ENCODE measurements at places on chromosomes 6 and 20.

- DNase-seq, result no peak
Observed at GRCh38 chr6:167972193-167972592, 25.3 kb upstream of the KIF25 start.

DNA sequence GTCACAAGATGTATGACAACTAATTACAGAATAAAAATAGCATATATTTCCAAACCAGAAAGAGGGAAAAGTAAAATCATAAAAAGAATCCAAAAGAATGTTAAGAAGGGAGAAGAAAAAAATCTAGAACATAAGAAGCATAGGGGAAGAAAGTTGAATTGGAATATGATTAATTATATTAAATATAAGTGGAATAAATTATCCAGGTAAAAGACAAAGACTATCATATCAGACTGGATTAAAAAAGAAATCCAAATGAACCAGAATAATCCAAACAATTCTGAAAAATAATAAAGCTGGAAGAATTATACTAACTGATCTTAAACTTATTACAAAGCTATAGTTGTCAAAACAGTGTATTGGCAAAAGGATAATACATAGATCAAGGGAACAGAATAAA lies 23.6 kb downstream of the CSNK2A1 start:
- DNase-seq, result no peak

GRCh38 chr6:129644567-129645015 lies 65.4 kb downstream of the ARHGAP18 start:
- no peak for DNase-seq

DNA sequence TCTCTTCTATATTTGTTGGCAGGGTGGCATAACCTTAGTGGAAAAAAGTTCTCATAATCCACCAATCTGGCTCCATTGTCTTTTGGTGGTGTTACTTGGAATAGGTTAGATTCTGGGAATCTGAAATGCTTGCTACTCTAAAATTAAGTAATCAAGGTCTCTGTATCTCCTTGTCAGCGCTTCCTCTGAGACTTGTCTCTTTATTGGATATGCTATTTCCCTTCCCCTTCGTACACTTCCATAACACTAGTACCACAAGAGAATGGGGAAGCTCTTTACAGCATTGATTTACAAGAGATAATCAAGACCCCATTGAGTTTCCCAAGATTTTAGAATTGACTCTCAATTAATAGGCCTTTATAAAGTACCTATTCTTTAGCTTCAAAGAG lies 280.2 kb downstream of the ADGB start:
- no peak for DNase-seq

DNA sequence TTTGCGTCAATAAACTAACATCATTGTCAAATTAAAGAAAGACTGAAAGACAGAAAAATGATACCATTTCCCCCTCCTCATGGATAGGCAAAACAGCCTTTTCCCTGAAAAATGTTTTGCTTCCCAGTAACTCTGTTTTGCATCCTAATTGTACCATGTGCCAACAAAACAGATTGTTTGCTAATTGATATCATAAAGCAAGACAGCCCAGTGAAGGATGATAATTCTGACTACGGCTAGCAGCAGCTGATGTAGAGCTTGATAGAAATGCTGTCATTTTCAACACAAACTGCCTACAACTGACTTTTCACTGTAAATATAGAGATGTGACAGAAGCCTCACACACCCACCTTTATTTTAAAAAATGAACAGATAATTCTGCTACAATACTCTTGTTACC lies 1061.6 kb downstream of the HACE1 start:
- no peak for DNase-seq

DNA sequence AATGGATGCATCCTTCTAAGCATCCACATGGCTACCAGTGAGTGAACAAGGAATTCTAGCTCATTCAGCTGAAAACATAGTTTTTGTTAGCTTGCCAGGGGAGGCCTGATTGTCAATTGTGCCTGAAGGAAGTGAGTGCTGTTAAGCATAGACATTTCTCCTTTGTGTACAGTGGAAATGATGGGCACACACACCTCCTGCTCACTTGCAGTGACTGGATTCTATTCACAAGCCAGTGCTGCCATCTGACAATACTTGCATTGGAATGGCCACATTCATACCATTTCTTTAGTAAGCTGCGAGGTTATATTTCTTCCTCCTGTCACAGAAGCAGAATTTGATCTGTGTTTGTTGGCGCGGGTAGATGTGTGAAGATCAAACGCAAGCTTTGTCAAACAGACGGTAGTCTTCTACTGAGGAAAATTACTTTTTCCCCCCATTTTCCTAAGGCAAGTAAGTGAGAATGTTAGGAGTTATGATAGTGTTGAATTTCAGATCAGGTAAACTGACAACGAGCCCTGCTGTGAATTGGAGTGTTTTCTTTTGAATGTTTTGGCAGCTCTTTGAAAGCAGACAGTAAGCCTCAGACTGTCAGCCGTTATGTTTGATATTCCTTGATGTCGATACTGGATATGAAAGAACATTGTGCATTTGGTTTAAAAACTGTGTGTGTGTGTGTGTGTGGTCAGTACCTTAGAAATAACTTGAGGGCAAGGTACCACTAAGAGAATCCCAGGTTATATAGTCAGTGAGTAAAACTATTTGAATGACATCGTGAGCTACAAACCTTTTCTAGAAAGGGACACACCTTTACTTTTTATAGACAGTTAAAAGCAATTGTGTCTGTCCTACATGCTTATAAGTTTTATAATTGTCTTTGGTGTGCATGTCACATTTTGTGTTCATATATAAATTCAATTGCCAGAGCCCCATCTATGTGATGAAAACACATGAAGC lies 84.2 kb upstream of the BMP2 start:
- DNase-seq, result no peak

DNA sequence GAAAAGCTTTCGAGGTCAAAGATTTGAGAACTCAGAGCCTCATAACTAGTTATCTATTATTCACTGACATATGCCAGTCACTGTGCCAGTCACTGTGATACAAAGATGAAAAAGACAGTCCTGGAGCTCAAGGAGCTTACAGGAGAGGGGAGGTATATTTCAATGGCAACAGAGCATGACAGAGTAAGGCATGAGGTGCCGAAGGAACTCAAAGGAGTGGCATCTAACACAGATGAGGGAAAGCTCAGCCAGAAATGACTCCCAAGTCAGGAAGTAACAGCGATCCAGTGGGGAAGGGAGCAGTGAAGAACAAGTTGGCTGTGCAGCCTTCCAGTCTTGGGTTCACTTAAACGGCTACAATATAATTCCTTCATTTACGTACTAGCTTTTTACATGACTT lies 46.6 kb downstream of the DTNBP1 start:
- DNase-seq, result no peak

DNA sequence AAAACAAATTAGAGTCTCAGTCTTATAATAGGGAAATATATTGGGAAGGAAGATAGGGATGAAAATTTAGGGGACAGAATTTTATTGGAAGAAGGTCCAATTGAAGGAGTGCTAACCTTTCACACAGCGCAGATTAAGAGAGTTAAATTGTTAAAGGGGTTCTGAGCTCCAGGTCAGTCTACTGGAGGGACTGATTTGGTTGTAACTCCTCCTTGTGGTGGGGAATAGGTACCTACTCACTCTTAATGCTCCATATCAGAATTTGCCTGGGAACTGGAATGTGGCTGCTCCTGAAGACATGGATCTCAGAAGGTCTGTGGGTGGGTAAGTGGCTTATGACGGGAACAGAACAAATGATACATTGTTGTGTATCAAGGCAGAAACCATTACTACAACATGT lies 143.5 kb downstream of the FLRT3 start:
- DNase-seq, result no peak

- no peak for DNase-seq
Observed at GRCh38 chr6:15242937-15243614, 2.8 kb upstream of the JARID2 start.

GRCh38 chr6:134258849-134259306 lies 59.0 kb downstream of the SGK1 start:
- DNase-seq, result no peak

- no peak for DNase-seq
Observed at GRCh38 chr6:33857093-33857931, 53.5 kb upstream of the MLN start.

DNA sequence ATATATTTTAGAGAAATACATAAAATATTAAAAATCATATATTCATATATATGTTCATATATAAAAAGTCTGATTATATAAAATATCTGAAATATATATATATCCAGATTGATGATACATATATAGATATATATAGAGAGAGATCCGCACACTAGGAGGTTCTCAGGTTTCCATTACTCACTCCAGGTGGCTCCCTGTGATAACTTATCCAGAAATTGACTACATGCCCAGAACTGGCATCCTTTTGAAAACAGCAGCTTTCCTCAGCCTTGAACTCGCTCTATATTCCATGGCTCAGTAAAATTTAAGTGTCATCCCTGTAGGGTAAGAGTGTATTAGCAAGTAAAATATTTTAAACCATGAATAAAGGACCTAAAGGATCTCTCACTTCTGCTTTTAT lies 206.8 kb downstream of the TINAG start:
- DNase-seq, result no peak

DNA sequence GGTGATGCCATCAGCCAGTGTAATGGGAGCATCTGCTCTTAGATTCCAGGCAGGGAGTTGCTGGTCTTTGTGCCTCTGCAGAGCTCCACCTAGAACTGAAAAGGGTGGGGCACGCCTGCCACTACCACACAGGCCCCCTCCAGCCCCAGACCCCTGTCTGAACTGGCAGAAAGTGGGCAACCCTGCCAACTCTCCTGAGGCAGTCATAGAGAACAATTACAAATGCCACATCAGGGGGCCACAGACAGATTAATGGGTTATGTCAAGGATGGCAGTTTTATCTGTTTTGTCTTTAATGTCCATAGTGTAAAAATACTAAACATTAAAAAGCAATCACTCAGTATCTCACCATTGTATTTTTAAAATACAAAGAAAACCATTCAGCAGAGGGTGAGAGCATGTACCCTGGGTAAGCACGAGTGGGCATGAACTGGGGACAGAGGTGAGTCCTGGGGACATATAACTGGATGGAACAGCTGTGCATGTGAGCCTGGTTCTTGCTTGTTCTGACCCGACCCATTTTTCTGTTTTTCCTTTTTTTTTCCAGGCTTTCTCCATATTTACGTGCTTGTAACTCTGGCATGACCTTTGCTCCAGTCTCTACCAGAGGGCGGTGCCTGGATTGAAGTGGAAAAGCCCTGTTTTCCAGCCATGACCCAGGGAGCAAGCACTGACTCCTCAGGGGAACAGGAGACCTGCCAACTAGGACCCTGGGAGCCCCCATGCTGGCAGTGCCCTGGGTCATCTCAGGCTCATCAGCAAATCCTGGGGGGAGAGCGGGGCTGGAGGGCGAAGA lies 8.2 kb downstream of the TRAF3IP2 start:
- DNase-seq, result no peak

GRCh38 chr6:14573267-14573666 lies 455.7 kb downstream of the CD83 start:
- no peak for DNase-seq

DNA sequence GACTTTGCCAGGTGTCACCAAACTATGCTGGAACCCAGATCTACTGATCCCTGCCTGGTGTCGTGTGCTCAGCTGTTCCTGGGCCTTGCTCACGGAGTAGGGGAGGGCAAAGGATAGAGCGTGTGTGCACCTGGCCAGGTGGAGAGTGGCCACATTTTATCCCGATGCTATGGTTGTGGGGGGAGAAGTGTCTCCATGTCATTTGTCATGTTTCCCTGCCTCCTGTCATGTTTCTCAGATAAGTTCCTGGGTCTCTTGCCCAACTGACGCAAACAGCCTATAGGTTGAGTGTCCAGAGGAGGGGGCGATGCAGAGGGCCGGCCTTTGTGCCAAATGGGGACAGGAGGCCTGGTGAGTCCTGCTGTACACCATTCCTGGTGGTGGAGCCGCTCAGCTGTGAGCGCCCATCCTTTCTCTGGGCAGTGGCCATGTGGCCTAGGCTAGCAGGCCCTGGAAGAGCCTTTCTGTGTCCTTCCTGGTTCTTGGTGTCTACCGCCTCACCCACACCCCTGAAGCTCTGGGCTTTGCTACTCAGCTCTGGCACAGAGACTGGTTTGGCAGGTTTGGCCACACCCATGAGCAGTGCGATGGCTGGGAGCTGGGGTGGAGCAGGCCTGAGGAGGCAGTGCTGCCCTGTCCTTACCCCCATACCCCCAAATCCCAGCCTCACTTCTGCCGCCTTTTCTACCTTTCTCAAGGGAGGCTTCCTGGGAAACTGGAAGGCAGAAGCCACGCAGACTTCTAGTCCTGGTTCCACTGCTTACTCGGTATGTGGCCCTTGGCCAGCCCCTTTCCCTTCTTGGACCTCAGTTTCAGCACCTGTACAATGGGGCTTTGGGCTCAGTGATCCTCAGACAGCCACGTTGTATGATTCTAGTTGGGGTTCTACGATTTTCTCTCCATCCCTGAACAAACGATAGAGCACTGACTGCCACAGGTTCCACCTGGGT lies 32.3 kb upstream of the EPB41L1 start:
- DNase-seq, result no peak

- DNase-seq, result no peak
Observed at GRCh38 chr20:13017235-13017634, 8.5 kb downstream of the SPTLC3 start.

- DNase-seq, result no peak
Observed at GRCh38 chr6:105873211-105873704, 212.9 kb upstream of the PRDM1 start.
